ENCODE measurements at places on chromosomes 12 and 14. TPM values are rescaled to one million over a fixed set of nuclear protein-coding genes. Genes with fewer than 3 reads are reported as not detected.

DNA sequence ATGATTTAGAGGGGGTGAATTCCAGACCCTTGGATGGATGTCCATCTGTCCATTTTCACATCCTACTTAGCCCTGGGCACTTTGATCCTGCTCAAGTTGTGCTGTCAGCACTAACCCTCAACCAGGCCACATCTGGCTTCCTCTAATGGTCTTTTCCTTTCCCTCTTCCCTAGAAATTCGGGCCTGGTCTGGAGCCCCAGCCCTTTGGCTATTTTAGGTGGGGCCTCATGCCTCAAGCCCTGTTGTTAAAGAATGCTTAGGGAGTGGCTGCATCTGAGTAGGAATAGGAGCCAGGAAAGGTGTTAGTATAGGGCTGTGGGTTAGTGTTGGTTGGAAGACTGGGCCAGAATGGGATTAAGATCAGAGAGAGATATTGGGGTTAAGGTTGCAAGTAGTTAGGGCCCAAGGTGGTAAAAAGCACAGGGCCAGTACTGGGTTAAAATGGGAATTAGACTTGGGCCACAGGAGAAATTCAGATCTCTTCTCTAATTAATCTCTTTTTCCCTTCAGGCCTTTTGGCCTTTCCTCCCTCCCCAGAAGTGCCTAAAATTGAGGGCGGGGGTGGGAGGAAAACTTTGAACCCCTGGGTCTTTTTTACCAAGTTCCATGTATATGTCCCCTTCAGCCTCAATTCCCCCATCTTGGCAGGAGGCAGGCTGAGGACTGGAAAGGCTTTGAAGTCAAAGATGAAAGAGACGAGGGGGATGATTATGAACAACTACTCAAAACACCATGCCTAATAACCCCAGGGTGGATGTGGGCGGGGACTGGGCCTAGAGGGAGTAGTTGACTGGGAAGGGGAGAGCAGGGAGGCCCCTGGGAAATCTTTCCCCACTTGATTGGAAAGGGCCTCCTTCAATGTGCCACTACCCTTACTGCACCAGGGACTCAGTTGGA lies 4.0 kb upstream of the ZNF385A start:
- DNase-seq, result no peak

DNA sequence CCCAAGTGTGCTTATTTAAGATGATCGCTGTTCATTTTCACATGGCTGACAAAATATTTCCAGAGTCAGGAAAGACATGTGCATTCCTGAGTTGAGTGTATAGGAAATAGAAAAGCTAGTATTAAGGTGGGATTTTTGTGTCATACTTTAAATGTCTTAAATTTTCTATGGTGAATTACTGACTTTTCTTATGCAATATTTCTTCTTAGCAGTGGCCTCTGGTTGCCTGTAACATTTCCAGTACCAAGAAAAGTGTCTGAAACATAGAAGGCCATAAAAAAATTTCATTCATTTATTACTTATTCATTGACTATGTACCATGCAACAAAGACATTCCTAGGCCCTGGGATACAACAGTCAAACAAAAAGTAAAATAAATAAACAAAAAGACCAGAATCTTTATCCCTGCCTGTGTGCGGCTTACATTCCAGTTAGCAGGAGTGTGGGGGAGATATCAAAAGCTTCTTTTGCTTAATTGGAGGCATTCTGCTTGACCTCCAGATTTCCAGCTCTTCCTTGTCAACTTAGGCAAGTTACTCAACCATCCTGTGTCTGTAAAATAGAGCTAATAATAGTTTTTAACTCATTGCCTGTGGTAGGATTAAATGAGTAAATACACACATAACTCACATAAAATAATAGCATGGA lies 216.3 kb upstream of the FLRT2 start:
- DNase-seq, result peak; percentile 65

DNA sequence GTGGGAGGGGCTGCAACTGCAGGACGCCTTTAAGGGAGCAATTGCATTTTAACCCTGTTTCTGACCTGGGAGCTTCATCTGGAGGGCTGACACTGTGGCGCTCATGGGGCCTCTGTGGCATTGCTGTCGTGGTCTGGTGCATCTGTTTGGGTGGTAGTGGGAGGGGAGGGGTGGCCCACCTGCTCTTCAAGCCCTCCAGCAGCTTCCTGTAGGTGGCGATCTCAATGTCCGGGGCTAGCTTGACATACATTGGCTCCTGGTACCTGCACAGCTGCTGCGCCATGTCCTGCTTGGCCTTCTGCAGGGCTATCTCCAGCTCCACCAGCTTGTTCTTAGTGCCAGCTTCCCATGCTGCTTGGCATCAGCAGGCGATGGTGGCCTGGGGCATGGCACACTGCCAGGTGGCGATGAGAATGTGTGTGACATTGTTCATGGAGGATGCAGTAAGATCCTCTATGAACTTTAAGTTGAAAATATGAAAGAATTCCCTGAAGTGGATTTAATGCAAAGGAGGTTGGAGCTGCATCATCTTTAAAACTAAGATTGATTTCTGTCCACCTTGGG lies 7.7 kb upstream of the KRT82 start:
- no peak for DNase-seq

- no peak for DNase-seq
These were observed 230.5 kb downstream of the AKAP6 start for GRCh38 chr14:32559590-32559989.

The KCNC2 gene
- not detected for total RNA-seq

DNA sequence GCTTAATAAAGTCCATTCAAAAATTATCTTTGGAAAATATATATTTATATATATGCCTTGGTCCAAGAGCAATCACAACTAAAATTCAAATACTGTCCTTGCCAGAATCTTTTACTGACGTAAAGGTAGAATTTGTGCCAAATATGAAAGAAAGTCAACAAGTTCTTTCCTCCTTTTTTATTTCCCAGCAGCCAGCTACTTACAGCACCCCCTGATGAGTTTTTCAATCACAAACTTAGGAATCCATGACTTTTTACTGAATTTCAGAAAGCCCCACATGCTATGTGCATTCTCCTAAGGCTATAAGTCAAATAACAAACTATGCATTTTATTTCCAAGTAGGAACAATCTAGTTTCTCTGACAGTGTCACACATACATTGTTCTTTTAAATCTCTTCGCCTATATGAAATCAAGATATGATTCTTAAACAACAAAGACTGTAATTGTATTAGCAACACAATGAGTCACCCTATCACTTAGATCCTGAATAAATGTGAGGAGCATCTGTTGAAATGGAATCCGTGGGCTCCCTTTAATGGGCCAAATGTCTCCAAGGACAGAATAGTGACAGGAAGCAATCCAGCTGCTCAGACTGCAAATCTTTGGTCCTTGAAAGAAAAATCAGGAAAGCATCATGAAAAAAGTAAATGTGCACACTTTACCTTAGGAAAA lies 271.4 kb downstream of the DUSP6 start:
- no peak for DNase-seq

DNA sequence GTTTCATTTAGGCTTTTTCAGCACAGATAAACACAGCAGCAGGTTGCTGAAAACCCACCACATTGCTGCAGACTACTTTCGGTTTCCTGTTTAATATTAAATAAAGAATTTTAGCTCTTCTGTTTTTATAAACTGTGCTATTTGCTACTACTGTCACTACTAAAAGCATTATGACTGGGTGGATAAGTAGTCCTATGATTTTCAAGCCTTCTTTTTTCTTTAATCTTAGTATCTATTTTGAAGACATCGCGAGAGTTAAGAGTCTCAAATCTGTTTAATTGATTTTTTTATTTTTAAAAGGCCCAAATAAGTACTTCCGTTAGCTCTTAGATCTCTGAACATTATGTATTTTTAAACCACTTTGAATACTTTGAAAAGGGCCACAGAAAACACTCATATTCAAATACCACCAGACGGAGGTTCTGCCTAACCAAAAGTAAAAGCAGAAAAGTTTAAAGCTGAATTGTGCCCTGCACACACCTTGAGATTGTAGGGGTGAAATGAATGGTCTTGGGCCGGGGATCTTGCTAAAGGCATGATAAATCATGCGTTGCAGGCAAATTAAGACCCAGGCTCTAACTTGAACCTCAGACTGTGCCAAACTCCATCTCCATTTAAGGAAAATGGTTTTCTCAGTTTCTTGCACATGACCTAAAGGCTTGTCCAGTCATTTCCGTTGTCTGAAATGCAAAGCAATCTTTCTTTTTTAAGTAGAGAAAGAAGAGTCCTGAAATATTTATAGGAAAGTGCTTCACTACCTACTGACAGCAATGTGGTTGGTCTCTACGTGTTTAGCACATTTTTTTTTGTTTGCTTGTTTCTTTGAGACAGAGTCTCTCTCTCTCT lies 13.6 kb upstream of the FOXN3 start:
- DNase-seq, result peak; percentile 71

The ADAM21 gene
- total RNA-seq, result not detected

The KRT72 gene
- total RNA-seq, result not detected

GRCh38 chr14:104656014-104656714 lies 33.3 kb upstream of the INF2 start:
- no peak for DNase-seq
